H1 (cell line): ENCODE measurements at places on chromosomes 7 and 10. TPM values are rescaled to one million over a fixed set of nuclear protein-coding genes. Genes with fewer than 3 reads are reported as not detected.

GRCh38 chr10:72503241-72503640 is 122.6 kb downstream of the MICU1 start:
- DNase-seq: no peak

DNA sequence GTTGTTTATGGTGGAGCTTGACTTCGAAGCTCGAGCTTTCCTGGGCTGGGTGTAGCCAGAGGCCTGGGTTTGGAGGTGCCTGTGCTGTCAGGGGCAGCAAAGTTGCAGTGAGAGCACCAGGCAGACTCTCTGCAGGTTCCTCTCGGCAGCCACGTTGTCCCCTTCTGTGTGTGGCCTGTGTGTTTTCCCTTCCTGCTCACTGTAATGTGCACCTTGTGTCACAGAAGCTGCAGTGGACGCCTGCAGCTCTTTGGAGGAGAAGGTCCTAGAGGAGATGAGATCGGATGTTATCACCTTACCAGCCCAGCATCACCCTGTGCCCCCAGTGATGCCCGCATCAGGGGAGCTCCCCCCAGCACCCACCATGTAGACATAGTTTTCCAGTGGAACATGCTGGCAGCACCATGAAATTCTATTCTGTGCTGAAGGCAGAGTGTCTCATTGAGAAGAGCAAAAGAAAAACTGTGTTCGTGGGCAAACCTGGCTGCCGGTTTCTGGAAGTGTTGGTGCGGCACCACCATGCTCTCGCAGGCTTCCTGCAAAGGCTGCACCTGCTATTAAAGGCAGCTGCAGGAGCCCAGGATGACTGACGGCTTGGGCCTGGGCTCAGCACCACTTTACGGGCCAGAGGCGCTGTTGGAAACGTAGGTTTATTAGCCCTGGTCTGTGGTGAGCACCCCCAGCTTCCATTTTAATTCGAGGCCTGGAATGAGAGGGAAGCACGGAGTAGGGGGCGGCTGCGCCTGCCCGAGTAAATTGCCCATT is 609.8 kb upstream of the FOXK1 start:
- no peak for DNase-seq

GRCh38 chr7:70487428-70487827 is 644.5 kb upstream of the GALNT17 start:
- no peak for DNase-seq

The LLCFC1 gene
- not detected in 2 replicates for total RNA-seq

The NAMPT gene
- total RNA-seq: 95.9 and 103 TPM in 2 replicates
